Spleen (tissue), 13 donors: ENCODE measurements at places on chromosomes 7 and 10. TPM values are rescaled to one million over a fixed set of nuclear protein-coding genes. Genes with fewer than 3 reads are reported as not detected.

DNA sequence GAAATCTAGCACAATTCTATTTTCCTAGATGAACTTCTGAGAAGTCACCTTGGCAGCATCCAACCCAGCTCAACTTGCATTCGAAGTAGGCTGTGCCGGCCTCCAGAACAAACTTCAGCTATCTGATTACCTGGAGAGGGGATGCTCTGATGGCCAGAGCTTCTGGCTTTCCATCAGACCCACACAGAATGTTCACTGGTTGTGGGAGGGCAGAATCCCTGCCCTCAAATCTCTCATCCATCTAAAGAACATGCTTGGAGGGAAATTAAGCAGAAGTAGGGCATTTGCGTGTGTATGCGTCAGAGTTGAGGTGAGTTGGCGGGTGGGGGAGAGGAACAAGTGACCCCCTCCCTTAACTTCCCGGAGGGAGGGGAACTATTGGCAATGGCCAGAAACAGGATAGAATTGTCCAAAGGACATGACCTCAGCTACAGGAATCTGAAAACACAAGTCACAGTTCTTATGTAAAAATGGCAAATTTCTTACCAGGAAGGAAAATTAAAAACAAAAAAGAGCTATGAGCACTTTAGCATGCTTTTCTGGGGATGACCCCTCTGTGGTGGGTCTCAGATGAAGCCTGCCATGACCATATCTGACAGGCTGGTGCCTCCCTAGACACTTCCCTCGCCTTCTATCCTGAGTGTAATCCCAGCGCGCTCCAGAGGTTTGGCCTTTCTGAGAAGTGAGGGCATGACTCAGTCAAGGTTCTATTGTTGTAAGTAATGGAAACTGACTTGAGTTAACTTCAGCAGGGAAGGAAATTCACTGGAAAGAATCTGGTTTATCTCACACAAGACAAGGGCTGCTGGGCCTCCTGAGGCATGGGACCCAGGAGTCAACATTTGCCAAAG lies 278.8 kb downstream of the RPS24 start:
- no peak for DNase-seq

- DNase-seq, result no peak
Observed at GRCh38 chr7:63041786-63042185, 956.9 kb upstream of the ZNF722 start.

DNA sequence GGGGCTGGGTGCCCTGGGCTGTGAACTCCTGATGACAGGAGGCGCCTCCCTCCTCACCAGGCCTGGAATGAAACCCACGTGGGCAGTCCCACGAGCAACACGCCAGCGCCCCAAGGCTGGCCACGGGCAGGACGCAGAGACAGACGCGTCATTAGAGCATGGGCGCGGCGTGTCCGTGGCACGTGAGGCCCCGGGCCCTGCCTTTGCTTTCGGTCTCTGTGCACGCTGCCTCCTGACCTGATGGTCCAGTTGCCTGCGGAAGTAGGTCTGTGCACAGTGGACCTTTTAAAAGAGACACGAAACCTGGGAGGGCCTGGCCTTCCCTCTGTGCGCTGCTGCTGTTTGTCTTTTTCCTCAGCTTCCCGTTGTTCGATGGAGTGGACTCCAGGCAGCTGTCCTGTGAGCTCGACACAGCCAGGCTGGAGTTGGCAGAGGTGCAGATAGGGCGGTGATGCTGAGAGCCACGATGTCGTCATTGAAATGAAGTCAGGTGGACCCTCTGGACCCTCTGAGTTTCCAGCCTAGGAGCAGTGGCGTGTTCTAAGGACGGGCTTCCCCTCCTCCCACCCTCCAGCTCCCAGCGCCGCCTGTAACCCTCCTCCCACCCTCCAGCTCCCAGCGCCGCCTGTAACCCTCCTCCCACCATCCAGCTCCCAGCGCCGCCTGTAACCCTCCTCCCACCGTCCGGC lies 40.1 kb upstream of the CFAP46 start:
- DNase-seq, result peak; percentile 66

GRCh38 chr7:87226495-87226894 lies 7.0 kb upstream of the TMEM243 start:
- no peak for DNase-seq

The LARP4B gene
- total RNA-seq, result 89.6 TPM

DNA sequence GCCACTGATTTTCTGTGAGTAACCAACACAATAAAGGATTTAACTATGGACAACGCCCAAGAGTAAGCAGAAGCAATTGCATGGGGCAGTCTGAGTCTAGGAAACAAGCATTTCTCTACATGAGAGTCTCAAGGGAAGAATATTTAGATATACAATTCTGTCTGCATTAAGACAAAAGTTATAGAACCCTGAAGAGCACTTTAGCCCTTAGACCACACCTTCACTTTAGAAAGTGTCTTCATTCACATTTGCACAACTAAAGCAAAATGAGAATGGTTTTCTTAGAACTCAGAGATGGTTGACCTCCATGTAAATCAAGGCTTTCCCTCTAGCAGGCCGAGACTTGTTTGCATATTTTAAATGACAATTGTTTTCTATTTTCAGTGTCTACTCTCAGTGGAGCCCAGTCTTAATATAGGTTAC lies 25.5 kb upstream of the TRIM24 start:
- no peak for DNase-seq
